Stimulated activated CD8-positive, alpha-beta memory T cell treated with anti-CD3 and anti-CD28 coated beads, Interleukin-15, amount 100 ng/mL, for 4 hours (primary cell): ENCODE measurements at places on chromosomes 16 and 17.

GRCh38 chr17:42832213-42832933, 824 bp upstream of the PSME3 start:
- DNase-seq: no peak

- no peak for DNase-seq
Observed at GRCh38 chr16:30434852-30435251, 5.0 kb upstream of the DCTPP1 start.

GRCh38 chr17:21711182-21711581, 18.9 kb downstream of the KCNJ18 start:
- DNase-seq: no peak

DNA sequence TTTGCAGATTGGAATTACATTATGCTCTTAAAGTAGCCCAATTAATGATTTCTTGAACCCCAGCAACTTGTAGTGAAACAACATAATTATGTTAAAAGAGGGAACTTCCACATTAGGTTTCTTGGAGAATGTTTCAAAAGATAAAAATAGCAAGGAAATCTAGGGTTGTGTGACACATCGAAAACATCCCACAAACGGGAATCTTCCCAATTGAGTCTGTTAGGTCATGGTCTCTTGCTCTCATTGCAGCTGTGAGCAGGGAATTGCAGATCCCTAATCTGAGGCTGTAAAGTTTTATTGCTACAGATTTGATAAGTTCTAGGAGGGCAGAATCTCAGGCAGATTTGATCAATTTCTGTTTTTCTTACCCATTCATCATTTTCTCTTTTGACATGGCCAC, 6.7 kb upstream of the LPO start:
- no peak for DNase-seq

- no peak for DNase-seq
Observed at GRCh38 chr16:51592535-51593300, 441.6 kb upstream of the SALL1 start.

GRCh38 chr16:11757671-11758545, 15.3 kb upstream of the TXNDC11 start:
- no peak for DNase-seq

DNA sequence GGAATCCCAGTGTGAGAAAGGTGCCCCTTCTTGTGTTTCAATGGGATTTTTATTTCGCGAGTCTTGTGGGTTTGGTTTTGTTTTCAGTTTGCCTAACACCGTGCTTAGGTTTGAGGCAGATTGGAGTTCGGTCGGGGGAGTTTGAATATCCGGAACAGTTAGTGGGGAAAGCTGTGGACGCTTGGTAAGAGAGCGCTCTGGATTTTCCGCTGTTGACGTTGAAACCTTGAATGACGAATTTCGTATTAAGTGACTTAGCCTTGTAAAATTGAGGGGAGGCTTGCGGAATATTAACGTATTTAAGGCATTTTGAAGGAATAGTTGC, 567 bp downstream of the UBB start:
- no peak for DNase-seq

- no peak for DNase-seq
Observed at GRCh38 chr17:83187782-83188311, 108.4 kb downstream of the METRNL start.

DNA sequence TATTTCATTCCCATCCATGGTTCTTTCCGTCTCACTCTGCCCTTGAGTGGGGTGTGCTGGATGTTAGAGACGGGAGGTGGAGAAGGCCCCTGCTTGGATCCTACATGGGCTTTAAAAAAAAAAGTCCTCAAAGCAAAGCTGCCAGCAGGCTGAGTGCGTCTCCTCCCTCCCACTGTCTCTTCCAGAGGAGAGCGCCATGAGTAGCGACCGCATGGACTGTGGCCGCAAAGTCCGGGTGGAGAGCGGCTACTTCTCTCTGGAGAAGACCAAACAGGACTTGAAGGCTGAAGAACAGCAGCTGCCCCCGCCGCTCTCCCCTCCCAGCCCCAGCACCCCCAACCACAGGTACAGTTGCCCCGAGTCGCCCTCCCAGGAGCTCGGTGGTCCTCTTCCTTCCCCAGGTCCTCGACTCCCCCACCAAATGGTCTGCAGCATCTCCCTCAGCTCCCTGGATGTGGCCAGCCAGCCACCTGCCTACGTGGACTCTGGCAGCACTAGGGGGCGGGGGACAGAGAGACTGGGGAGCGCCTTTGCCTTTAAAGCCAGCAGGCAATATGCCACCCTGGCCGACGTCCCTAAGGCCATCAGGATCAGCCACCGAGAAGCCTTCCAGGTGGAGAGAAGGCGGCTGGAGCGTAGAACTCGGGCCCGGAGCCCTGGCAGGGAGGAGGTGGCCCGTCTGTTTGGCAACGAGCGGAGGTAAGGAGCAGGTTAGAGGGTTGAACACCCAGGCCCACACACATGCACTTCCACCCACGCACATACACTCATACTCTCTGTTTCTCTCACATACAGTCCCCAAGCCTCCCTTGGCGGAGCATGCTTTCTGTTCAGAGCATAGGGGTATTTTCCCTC, 68.2 kb downstream of the PLD6 start:
- DNase-seq: no peak

DNA sequence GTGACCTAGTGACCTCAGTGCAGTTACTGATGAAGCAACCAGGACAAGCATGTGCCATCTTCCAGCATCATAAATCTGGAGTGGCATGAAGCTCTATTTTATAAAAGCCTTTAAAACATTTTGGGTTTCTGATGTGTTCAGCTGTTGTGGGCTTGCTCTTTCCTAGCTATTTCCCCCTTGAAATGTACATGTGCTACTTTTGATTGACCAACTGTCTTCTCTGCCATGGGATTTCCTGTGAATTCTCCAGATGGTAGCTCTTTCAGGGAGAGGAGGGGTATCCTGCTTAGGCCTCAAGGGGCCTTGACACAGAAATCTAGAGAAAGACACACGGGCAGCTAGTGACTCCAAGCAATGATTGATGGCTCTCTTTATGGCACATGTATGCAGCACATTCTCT, 1.9 kb upstream of the ASIC2 start:
- no peak for DNase-seq

- peak; percentile 36 for DNase-seq
Observed at GRCh38 chr16:31874366-31875111, 932 bp downstream of the ZNF267 start.

DNA sequence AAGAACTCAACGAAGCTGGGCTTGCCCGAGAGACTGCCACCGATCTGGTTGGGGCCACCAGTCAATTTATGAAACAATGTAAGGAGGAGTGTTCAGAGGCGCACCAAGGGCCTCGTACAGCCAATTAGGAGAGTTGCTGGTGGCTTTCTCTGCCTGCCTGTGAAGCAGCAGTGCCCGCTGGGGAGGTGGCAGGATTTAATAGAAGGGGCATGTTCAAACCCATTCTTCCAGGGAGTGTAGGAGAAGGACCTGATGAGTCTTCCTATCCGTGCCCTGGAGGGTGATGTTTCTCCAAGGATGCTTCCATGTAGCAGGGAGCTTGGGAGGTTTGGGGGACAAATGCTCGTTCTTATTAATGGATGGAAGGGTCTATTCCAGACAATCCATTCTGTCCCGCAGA, 178.4 kb downstream of the CCDC182 start:
- DNase-seq: no peak

- DNase-seq: no peak
Observed at GRCh38 chr17:69579961-69580677, 165.6 kb downstream of the MAP2K6 start.

DNA sequence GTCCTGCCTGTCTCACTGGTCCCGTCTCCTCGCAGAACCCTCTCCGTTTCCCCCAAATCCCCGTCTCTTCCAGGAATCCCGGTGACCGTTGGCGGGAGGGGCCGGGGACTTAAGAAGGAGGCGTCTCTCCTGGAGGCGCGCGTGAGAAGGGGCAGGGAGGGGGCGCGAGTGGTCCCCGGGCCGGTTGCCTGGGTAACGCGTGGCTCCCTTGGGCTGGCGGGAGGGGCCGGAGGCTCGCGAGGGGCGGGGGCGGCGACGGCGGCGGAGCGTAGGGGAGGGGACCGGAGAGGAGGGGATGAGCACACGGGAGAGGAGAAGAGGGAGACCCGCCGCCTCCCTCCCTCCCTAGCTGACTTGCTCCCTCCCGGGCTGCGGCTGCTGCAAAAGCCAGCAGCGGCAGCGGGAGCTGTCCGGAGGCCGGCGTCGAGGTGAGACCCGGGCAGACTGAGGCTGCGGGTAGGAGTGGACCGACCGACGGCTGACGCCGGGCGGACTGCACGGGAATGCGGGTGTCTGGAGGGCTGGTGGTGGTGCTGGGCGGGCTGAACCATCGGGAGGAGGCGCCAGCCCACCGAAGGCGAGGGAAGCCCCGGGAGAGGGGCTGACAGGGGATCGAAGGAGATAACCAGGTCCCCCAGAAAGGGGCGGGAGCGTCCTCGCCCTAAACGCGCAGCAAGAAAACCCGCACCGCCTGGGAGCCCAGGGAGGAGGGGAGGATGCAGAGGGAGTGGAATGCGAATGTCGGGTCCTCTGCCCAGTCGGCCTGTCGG, at the start of gene PRRT2:
PRRT2 (plus strand) TSS at position 298 of the 770 bp plus-strand sequence. CDS start 862 bp downstream, outside the sequence.
- no peak for DNase-seq

GRCh38 chr16:72878301-72879269, 169.3 kb downstream of the ZFHX3 start:
- no peak for DNase-seq

DNA sequence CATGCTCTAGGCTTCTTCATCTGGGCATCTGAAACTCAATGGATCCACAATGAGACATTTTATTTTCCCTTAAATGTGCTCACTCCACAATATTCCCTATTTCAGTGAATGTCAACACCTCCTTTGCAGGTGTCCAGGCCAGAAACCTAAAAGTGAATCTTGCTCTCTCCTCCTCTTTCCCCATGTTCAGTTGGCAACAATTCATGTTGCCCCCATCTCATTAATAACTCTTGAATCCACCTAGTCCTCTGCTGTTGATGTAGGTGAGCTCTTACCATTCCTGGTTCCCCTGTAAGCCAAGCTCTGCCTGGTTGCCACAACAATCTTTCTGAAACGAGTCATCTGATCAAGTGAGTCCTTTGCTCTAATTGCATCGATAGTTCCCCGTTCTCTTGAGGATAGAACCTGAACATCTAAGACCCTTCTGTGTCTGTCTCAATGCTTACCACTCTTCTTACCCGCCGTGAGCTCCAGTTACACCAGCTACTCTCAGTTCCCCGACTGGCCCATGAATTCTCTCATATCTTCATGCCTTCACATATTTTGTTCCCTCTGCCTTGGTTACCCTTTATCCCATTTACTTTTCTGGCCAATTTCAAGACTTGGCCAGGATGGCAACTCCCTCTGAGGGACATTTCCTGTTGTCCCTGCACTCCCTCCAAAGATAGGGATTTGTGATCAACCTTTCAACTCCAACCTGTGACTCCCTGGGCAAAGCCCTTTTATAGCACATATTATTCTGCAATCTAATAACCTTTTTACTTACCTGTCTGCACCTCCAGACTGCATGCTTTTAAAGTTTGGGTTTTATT, 35.9 kb downstream of the HLF start:
- no peak for DNase-seq

DNA sequence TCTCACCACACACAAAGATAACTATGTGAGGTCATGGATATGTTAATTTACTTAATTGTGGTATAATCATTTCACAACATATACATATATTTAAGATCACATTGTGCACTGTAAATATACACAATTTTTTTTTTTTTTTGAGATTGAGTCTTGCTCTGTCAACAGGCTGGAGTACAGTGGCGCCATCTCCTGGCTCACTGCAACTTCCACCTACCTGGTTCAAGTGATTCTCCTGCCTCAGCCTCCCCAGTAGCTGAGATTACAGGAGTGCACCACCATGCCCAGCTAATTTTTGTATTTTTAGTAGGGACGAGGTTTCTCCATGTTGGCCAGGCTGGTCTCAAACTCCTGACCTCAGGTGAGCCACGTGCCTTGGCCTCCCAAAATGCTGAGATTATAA, 11.5 kb upstream of the PRSS54 start:
- no peak for DNase-seq

GRCh38 chr17:32103476-32104113, 38.7 kb upstream of the RHOT1 start:
- DNase-seq: no peak
